A549 treated with RU486 at 1 μM for 4 hours (cell line): ENCODE measurements at places on chromosomes 7 and 10. TPM values are rescaled to one million over a fixed set of nuclear protein-coding genes. Genes with fewer than 3 reads are reported as not detected.

PPP1R17 gene
- not detected in 5 replicates for total RNA-seq

IGFBP3 gene
- total RNA-seq = 162 to 260 TPM (median 228 TPM) in 5 replicates

C10orf62 gene
- total RNA-seq = not detected in 5 replicates

PHKG1 gene
- total RNA-seq = 0.21 to 0.61 TPM (median 0.44 TPM) in 5 replicates

DDC gene
- total RNA-seq = 0.77 to 1.8 TPM (median 1.2 TPM) in 5 replicates

SLF2 gene
- 5.7 to 10.5 TPM (median 9.6 TPM) in 5 replicates for total RNA-seq

AKR1C8 gene
- total RNA-seq = 0.21 TPM in 1 of 5 replicates, not detected in the others

LBX1 gene
- total RNA-seq = not detected in 5 replicates

HTR5A gene
- total RNA-seq = not detected in 5 replicates

PRPS1L1 gene
- total RNA-seq = not detected in 5 replicates

STOX1 gene
- 0.60 to 0.90 TPM (median 0.81 TPM) in 5 replicates for total RNA-seq

HKDC1 gene
- total RNA-seq = 15.2 to 21.3 TPM (median 17.1 TPM) in 5 replicates

DNAJC12 gene
- 51.2 to 75.8 TPM (median 65.1 TPM) in 5 replicates for total RNA-seq

NCF1 gene
- total RNA-seq = 0.08 to 0.17 TPM (median 0.15 TPM) in 3 of 5 replicates, not detected in the others

PLEKHS1 gene
- total RNA-seq = 0.03 to 0.14 TPM (median 0.07 TPM) in 3 of 5 replicates, not detected in the others

CCDC172 gene
- total RNA-seq = not detected in 5 replicates

EPHB6 gene
- 0.35 to 1.1 TPM (median 0.59 TPM) in 5 replicates for total RNA-seq

HHEX gene
- total RNA-seq = 12.5 to 16.8 TPM (median 15.9 TPM) in 5 replicates

SPDYE8 gene
- not detected in 5 replicates for total RNA-seq

HOGA1 gene
- total RNA-seq = 0.83 to 1.7 TPM (median 0.93 TPM) in 5 replicates

SFTPA1 gene
- not detected in 5 replicates for total RNA-seq

BHLHA15 gene
- total RNA-seq = 0.29 to 0.54 TPM (median 0.43 TPM) in 4 of 5 replicates, not detected in the other

CYP3A4 gene
- total RNA-seq = 0.10 TPM in 1 of 5 replicates, not detected in the others

ICA1 gene
- 0.85 to 1.7 TPM (median 1.2 TPM) in 5 replicates for total RNA-seq

OR6V1 gene
- not detected in 5 replicates for total RNA-seq

PNLIPRP2 gene
- total RNA-seq = 0.10 to 0.32 TPM in 2 of 5 replicates, not detected in the others

OR9A2 gene
- not detected in 5 replicates for total RNA-seq

CALHM3 gene
- total RNA-seq = 0.35 to 0.53 TPM (median 0.41 TPM) in 5 replicates

PDE6C gene
- total RNA-seq = not detected in 5 replicates

NPFFR1 gene
- total RNA-seq = 0.01 TPM in 1 of 5 replicates, not detected in the others

CALML3 gene
- not detected in 5 replicates for total RNA-seq

GNGT1 gene
- not detected in 5 replicates for total RNA-seq

ITPRID1 gene
- not detected in 5 replicates for total RNA-seq
